ENCODE measurements at places on chromosomes 1 and 21.

DNA sequence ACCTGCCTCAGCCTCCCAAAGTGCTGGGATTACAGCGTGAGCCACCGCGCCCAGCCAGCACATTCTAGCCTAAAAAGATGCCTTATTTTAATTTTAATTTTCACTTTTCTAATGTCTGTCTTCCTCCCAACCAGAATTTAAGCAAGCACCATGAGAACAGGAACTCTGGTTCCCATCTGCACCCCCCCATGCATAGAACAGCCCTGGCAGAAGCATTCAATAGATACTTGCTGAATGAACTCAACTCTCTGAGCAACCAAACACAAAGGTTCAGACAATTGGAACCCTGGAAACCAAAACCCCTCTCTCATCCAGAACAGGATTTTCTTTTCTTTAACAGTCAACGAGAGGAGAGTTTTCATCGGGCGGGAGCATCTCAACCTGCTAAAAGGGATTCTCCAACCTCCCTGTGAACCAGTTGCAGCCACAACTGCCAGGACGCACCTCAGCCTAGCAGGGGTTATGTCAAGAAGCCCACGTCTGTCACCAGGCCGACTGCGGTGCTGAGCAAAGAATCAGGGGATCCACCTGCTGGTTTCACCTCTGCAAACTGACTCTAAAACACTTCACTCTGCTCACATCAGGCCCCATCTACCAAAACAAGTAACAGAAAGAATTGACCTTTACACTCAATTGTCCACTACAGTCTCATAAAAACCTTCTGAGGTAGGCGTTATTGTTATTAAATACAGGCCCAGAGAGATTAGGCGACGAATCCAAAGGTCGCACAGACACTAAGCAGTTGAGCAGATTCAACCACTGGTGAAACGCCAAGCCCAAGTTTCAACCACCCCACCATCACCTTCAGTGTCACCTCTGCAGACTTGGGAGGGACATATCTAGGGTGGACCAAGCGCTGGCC, 1.7 kb downstream of the KIAA2013 start:
- DNase-seq, result no peak

DNA sequence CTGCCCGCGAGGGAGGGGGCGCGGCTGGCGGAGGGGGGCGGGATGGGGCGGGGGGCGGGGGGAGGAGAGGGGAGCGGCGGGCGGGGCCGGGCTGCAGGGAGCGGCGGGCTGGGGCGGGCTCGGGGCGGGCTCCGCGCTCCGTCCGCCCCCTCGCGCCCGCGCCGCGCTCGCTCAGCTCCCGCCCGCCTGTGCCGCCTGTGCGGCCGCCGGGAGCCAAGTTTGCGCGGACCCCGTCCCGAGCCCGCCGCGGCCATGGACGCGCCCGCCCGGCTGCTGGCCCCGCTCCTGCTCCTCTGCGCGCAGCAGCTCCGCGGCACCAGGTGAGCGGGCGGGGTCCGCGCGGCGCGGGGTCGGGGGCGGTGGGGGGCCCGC, at the start of gene GABRD:
Gene GABRD, plus strand, starts transcription at position 174 of the 372 bp plus-strand sequence. Its CDS starts 79 bp downstream, at position 253.
- no peak for DNase-seq

DNA sequence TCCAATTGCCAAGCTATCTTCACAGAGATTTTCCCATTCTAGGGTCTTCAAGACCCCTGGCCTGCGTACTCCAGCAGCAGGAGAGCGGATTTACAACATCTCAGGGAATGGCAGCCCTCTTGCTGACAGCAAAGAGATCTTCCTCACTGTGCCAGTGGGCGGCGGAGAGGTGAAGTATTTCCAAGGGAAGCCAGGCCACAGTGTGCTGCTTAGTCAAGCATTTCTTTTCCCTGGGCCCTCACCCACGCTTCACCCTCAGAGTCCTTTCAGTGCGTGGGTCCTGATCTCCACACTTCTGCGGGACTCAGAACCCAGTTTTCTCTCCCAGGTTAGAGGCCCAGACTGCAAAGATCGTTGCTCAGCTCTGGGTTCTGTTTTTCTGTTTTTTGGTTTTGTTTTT, 13.1 kb downstream of the CDCA8 start:
- no peak for DNase-seq

GRCh38 chr1:29417147-29417858, 181.0 kb downstream of the PTPRU start:
- no peak for DNase-seq

GRCh38 chr1:25568834-25569596, 25.6 kb downstream of the LDLRAP1 start:
- DNase-seq, result peak; percentile 76

DNA sequence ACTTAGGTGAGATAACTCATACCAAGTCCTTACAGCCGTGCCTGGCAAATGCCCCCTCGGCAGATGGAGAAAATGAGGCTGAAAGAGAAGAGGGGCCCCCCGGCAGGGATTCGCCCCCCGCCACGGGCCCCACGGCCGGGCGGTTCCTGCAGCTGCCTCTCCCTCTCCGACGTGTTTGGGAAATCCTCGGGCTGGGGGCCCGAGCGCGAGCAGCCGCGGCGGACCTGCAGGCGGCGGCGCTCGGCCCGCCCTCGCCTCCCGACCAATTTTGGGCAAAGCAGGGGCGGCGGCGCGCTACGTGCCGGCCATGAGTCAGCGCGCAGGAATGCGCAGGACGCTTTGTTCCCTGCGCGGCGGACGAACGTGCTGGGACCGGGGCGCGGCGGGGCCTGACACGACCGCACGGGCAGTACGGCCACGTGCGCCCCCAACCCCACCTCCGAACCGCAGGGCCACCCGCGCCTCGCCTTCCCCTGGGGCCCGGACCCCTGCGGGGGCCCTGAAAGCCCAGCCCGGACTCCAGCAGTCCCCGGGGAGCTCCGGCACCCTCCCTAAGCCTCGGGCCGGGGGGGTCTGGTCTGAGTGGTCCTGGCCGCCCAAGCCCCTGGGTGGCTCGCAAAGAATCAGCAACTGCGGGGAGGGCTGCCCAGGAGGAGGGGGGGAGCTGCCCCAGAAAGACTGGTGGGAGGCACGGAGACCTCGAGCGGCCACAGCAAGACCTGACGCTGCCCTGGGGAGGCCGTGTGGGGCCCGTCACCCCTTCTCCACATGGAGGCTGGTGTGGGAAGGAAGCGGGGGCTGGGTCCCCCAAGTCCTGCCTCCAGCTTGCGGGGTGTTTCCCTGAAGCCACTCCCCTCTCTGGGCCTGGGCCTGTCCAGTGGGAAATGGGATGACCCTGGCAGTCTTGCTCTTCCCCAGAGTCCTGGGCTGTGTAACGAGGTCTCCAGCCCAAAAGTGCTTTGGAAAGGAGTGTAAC, 11.9 kb upstream of the EDN2 start:
- DNase-seq, result peak; percentile 90

- DNase-seq, result no peak
Observed at GRCh38 chr1:154871374-154871773, 1.3 kb upstream of the KCNN3 start.

DNA sequence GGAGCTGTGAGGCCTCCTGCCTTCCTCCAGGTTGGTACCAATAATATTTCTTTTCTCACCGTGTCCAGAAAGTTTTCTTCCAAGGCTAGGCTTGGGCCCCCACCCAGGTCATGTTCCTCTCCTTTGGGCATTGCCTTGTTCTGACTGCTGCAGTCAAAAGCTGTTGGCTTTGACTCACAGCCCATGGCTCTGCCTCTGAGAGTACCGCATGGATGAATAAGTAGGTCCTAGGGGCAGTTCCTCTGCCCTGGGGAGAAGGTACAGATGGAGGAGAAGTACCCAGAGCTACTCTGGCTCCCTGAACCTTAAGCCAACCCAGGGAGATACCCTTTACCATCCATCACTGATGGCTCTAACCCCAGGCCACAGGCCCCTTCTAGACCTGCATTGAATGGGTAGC, 115.0 kb downstream of the NAV1 start:
- no peak for DNase-seq

DNA sequence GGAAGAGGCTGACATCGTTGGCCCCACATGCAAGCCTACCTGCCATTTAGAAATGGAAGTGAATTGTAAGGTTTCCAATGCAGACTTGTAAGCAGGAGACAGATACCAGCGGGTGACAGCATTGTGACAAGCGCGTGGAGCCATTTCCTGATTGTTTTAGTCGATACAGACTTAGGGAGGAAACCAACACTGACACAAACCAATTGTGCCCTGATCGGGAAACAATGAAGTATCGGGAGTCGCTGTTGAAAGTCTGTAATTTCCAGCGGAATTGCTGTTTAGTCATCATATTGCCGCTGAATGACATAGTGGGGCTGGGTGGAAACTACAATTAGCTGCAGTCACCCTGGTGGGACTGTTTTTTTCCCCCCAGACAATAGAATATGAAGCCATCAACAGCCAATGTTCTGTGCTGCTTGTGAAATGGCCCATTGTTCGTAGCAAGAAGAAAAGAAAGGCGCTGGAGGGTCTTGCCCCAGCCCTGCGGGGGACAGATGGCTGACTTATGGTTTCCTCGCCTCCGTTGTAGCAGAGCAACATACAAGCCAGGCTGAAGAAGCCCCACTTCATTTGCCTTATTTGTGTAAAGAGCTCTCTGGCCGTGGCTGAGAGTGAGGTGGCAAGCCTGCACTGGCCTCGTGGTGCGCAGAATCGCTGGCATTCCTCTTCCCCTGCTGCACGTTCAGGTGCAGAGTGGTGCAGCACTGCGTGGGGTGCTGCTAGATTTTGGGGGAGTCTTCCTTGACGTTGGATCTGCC, 462.7 kb downstream of the CAMTA1 start:
- no peak for DNase-seq

DNA sequence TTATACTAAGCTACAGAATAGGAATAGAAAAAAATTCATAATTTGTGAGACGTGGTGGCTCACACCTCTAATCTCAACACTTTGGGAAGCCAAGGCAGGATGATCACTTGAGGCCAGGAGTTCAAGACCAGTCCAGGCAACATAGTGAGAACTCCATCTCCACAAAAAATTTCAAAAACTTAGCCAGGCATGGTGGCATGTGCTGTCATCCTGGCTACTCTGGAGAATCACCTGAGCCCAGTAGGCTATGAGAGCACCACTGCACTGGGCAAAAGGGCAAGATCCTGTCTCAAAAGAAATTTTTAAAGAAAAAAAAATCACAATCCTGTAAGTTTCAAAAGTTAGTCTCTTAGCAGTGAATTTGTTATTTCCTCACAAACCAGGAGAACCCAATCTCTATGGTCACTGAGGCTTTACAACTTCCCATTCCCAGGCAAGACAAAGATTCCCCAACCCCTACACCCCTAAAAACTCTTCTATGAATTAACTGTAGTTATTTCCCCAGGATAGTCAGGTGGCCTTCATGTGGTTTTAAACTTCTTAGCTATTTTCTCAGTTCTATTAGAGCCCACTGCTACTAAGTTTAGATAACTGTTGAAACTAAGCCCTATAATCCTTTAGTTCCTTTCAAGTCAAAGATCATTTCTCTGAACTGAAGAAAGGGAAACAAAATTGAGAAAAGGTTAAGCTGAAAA, 74.5 kb downstream of the FOXJ3 start:
- DNase-seq, result no peak

DNA sequence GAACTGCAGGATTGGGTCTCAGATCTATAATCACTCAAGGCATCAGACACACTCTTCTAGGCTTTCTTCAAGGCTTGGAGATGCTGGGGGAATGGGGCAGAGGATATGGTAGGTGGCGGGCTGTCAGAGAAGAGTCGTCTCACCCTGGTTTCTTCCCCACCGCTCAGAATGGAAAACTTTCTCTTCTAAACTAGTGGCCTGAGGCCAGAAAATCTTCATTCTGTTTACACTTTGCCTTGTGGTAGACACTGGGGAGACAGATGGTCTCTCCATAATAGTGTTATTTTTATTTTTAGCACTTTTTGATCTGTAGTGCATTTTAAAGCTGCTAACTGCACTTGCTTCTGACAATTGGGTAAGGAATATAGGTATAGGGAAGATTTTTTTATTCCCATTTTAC, 2.6 kb downstream of the PRELP start:
- DNase-seq, result no peak

Data from RKO (cell line).